Fibroblast of mammary gland (primary cell): ENCODE measurements at places on chromosomes 6 and 20.

GRCh38 chr6:37874726-37875125 is 55.2 kb downstream of the ZFAND3 start:
- no peak for DNase-seq

- DNase-seq, result peak; percentile 99
These were observed 21.6 kb downstream of the MOCS3 start for GRCh38 chr20:50980071-50980681.

GRCh38 chr6:131949909-131950766 is 1.0 kb downstream of the CCN2 start:
- peak; percentile 91 for DNase-seq

DNA sequence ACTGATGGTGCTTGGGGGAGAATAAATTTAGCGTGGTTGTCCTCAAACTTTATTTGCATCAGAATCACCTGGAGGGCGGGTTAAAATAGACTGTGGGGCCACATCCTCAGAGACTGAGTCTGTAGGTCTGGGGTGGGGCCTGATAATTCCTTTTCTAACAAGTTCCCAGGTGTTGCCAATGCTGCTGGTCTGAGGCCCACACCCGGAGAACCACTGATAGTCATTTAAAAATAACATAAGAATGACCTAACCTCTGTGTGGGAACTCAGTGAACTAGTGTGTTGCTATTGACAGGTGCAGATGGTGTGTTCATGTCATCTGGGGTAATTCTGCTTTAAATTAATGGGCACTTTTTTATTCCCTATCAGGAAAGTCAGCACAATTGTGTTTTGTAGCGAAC is 64.8 kb downstream of the RTN4IP1 start:
- DNase-seq, result no peak

DNA sequence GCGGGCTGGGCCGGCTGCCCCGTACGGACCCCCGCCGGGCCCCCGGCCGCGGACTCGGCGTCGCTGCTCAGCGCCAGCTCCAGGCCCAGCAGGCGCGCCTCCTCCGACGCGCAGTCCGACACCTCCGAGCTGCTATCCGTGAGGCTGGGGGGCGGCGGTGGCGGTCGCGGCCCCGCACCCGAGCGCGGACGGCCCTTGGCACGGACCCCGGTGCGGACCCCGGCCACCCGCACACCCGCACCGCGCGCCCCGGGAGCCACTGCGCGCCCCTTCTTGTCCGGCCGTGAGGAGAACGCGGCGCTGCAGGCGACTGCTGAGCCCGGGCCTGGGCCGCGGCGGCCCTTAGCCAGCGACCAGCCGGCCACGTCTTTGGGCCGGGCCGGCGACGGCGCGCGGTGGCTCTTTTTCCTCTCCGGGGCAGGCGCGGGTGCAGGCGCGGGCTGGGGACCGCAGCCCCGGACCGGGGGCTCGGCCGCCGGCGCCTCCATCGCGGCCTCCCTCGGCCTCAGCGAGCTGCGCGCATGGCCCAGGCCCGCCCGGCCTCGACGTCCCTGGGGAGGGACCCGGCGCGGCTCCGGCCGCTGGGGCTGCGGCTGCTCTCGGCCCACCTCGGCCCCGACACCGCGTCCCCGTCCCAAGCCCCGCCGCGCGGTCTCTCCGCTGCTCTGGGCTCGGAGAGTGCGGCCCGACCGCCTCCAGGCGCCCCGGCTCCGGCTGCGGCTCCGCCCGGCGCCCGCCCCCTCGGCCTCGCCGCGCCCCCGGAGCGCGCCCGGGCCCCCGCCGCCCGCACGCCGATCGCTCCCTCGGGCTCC is 12.9 kb upstream of the TLDC2 start:
- no peak for DNase-seq

GRCh38 chr6:117536317-117536716 is 53.8 kb downstream of the DCBLD1 start:
- DNase-seq, result no peak

DNA sequence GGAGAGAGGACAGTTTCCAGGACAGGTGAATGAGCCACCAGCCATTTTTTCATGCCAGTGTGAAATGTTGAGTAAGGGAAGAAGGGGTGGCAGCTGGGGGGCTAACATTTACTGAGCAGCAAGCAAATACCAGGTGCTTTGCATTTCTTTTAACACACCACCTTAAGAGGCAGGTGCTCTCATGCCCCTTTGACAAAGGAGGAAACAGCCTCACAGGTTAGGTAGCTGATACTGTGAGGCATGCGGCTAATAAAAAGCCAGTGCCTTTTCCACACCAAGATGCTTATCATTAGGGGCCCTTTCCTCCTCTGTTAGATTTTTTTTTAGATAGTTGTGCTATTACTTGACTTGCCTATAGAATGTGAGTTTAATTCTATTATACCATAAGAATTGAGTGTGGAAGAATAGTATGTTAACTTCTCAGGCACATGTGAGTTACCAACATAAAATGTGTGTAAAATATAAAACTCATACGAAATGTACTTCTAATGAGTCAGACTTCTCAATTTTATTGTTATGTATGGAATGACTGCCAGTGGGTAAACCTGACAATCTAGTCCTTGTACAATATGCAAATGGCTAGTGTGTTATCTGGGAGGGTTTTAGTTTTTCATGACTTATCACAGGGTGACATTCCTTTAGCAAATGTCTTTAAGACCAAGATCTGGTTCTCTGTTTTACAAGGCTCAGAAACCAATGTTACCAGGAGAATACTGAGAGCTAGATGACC is 260.0 kb downstream of the TMEM242 start:
- no peak for DNase-seq

DNA sequence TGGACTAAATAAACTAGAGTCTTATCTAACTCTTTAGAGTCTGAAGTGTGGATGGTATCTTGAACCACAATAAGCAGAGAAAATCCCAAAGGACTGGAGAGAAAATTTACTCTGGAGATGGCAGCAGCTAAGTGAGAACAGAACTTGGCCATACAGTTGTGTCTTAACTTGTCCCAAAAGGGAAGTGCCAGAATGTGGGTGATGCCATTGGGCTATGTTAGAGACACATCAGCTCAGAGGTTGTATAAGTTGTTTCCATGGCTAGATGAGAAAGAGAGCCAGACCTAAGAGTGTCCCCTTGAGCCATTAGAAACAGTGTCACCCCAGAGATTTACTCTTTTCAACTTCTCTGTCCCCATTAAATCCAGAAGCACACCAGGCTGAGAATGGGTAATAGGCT is 36.2 kb downstream of the FOXO3 start:
- no peak for DNase-seq

GRCh38 chr6:167682125-167682524 is 144.6 kb upstream of the AFDN start:
- DNase-seq, result no peak

DNA sequence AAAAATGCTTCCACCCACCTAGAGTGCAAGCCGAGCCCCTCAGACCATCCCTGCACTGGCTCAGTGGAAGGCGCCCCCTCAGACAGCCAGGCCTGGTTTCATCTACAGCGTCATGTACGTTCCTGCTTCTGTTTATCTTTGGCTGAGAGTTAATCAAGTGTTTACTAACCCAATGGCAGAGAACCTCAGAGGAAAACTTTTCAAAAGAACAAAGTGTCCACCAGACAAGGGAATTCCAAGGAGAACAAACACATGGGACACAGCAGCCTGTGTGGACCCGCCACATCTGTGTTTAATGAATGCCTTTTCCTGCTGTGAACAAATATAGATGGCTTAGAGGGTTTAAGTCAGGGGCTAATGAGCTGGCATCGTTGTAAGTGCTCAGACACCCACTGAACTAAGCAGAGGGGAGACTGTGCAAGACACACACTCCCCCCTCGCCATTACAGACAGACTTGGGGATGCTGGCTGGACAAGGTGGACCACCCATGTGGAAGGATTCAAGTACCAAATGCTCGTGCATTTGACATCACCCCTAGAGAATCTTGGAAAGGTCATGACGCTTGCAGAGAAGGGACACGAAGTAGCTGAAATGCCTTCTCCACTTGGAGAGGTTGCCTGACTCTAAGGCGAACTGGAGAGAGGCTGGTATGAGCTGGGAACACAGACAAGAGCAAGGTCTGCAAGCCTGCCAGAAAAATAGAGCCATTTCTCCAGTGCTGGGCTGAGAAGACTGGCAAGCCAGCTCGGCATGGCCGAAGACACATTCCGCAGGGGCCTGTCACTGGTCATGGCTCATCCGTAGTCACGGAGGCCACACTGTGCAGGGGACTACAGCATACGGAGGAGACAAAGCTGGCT is 53.5 kb upstream of the NXT1 start:
- peak; percentile 4 for DNase-seq

GRCh38 chr6:35041086-35041861 is 99.9 kb downstream of the TCP11 start:
- DNase-seq, result no peak

DNA sequence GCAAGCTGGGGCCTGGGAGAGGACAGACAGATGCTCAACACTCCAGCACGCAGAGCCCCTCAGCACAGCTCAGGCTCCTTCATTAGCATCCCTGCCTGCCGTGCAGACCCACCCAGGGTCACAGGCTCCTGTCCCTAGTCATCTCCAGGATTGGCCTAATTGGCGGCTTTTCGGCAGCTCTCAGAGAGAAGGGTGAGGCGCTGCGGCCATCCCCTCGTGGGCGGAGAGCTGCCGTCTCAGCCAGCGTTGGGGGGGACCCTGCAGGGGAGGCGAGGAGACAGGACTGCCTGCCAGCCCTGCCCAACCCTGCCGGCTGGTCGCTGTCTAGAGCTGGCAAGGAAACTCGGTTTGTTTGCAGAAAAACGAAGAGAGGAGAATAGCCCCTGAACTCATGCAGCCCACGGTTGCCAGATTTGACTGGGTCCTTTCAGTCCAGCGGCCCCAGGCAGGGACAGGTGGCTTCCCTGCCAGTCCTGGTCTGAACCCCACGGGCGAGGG is 26.8 kb downstream of the BHLHE23 start:
- DNase-seq, result no peak

DNA sequence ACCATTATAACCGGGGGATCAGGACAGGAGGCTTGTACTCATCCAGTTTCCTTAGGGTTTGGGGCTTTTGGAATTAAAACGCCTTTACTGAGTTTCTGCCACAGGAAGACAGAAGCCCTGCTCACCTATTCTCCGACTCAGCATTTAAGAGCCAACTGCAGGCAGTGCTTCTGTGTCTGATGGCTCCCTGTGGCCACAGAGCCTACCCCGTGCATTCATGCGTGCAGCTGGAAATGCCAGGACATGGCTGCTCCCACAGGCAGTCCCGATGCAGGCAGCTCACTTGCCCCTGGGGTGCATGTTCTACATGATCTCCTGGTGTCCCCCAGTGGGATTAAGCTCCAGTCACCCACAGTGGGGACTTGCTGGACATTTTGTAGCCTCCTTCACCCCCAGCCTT is 22.2 kb downstream of the ZNF831 start:
- DNase-seq, result no peak

- DNase-seq, result peak; percentile 53
These were observed 5.9 kb upstream of the CDK5RAP1 start for GRCh38 chr20:33407251-33407650.

DNA sequence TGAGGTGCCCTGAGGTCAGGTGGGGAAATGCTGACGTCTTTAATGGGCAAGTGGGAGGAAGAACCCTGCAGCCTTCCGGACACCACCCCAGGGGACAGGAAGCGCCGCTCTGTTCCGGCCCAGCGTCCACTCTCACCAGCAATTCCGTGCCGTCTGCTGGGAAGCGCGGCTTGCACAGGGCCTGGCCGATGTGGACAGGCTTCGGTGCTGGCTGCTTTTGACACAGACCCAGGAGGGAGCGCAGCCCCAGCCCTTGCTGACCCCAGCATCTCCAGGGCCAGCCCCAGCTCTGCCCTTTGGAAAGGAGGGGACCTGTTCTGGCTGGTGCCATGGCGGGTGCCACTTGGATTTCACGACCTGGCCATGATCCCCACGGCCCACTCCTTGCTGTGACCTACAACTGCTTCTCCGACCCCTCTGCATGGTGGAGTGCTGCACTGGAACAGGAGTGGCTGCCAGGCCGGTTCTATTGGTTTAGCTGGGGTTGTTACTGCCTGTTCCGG is 123.2 kb downstream of the DLL1 start:
- no peak for DNase-seq

DNA sequence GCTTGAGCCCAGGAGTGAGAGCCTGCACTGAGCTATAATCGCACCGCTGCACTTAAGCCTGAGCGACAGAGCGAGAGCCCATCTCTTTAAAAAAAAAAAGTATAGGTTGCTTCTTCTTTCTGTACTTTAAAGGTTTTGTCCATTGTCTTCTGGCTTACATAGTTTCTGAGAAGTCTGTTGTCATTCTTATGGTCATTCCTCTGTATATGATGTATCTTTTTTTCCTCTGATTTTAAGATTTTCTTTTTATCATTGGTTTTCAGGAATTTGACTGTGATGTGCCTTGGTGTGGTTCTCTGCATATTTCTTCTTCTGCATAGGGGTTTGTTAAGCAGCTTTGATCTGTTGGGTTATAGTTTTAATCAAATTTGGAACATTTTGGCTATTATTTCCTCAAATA is 29.1 kb downstream of the QRSL1 start:
- peak; percentile 6 for DNase-seq

- peak; percentile 77 for DNase-seq
These were observed at the start of gene BLCAP for GRCh38 chr20:37527638-37528445. TSS of gene BLCAP (minus strand) at chr20:37527876. CDS start at chr20:37519174, 8,702 bp downstream.

DNA sequence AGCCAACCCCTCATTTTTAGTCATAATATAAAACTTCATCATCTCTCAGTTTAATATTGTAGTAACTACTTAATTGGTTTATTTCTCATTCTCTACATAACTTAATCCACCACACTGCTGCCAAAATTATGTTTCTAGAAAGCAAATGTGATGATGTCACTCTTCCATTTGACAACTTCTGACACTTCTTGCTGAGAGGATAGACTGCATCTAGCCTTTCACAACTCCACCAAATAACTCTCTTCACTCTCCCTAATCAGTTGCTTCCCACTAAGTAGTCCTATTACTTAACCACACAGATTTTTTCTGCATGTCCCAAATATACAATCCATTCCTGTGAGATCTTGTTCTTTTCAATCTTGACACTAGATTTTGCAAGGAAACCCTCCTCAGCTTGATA is 951.3 kb downstream of the EPHA7 start:
- DNase-seq, result no peak

DNA sequence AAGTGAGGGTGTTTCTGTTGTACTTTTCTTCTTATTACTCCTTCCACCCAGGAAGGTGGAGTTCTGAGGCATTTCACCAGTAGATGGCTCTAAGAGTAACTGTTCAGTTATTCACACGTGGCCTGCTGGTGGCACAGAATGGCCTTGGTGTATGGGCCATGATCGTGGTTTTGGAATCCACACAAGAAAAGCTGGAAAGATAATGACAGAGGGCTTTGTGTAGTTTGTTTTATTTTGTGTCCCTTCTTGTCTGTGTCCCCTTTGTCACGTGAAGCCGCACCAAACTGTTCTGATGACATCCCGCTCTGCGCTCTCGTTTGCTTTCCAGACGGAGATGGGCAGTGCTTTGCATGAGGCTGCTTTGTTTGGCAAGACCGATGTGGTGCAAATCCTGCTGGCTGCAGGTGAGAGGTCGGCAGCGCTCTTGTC is 93.4 kb downstream of the ANKS1A start:
- peak; percentile 29 for DNase-seq
